EL (cell line): ENCODE measurements at places on chromosomes 3 and 15.

DNA sequence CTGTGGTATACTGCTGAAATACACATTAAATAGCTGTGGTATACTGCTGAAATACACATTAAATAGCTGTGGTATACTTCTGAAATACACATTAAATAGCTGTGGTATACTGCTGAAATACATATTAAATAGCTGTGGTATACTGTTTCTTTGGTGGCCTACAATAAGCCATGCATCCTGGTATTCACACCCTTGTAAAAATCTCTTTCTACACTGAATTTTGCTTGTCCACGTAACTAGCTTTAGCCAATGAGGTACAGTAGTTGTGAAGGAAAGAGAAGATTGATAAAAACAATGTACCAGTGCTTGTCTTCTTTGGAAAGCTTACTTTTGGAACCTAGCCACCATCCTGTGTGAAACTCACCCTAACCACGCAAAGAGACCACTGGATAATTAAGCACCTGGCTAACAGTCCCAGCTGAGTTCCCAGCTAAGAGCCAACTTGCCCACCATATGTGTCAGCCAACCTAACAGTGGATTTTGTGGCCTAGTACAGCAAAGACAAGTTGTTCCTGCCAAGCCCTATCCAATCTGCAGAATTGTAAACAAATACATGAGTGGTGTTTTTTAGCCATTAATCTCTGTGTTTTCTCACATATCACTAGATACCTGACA, 103.4 kb upstream of the MELTF start:
- no peak for DNase-seq

DNA sequence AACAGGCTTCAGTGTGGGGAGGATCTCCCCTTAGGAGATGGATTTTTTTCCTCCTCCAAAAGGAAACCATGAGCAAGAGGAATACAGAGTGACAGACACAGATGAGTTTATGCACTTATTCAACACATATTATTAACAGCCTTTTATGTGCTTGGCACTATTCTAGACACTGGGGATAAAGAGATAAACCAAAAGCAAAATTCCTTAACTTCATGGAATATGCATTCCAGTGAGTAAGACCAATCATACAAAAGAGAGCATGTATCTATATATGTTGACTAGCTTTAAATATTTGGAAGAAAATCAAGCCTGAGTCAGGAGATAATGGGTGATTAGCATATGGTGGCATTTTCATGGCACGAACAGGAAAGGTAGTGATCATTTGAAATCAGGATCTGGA, 284.4 kb upstream of the RASGRP1 start:
- DNase-seq, result peak; percentile 4

- no peak for DNase-seq
Measured at GRCh38 chr15:68589783-68590710, 11.3 kb downstream of the CORO2B start.

DNA sequence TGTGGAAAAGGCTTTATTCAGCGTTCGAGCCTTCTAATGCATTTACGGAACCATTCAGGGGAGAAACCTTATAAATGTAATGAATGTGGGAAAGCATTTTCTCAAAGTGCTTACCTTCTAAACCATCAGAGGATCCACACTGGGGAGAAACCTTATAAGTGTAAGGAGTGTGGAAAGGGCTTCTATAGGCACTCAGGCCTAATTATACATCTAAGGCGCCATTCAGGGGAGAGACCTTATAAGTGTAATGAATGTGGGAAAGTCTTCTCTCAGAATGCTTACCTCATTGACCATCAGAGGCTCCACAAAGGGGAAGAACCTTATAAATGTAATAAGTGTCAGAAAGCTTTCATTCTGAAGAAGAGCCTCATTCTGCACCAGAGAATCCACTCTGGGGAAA, 6.2 kb upstream of the ZNF35 start:
- no peak for DNase-seq

DNA sequence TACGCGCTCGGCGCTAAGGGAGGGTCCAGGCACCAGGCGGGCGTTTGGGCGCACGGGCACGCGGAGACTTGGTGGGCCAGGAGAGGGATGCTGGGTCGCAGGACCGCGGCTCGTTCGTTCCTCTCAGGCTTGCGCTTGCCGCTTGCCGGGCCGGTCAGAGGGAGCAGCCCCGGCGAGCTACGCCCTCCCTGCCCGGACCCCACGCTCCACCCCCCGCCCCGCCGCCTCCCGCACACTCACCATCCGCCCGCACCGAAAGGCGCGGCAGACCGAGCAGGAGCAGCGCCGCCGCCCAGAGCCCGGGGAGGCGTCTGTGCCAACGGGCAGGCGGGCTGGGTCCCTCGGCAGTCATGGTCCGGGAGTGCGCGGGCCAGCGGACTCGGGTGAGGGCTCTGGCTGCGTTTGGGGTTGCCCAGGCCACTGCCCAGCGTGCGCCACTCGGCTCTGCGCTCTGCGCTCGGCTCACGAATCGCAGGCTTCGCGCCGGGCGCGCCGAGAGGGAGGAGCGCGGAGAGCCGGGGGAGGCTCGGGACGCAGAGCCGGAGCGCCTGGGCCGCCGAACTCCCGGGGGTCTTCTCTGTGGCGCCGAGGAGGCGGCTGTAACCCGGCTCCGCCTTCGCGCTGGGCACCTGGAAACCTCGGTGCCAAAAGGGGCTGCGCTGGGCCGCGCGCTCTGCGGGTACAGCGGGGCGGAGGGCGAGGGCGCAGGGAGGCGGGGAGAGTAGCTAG, at the start of gene SUSD5:
Gene SUSD5, minus strand, starts transcription at position 365 of the 729 bp plus-strand sequence. Its CDS starts 13 bp downstream, at position 352.
- peak; percentile 68 for DNase-seq

DNA sequence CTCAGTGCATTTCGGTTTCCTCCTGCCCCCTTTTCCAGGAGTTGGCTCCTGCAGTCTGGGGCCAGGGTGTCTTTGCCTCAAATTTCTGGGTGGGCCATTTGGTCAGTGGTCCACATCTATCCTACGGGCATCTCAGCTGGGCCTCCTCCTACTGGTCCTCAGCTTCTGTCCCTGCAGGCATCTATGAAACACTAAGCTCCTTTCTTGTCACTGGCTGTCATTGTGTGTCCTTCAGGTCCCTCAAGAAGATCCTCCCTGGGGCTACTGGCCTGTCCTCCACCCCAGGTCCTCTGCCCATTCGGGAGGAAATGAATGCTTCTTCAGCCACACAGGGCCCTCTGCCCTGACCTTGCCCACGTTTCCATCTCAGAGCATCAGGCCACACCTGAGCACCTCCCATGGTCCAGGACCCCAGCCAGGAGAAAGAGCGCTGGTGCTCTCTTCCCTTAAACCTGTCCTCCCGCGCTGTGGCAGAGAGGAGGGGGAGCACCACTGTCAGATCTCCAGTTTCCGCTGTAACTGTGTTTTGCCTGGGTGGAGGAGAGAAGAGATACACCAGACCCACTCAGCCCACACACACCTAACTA, 1.8 kb downstream of the PRR23E start:
- no peak for DNase-seq

DNA sequence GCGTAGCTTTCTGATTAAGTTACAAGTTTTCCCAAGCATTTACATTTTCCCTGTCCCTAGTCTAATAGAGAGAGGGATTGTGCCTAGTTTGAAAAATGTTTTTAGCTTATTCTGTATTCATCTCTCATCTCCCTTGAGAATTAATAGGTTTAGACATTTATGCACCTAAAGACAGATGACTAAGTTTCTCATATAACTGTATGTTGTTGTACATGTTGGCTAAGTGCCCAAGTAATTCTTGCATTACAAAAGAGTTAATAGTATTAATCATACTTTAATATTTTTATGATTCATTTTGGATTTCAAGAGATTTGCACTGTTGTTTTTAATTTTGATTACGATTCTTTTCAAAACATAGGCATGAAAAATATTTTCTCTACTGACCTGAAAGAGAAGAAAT, 109.0 kb upstream of the TBL1XR1 start:
- peak; percentile 61 for DNase-seq
